ENCODE measurements at places on chromosomes 13 and 19. TPM values are rescaled to one million over a fixed set of nuclear protein-coding genes. Genes with fewer than 3 reads are reported as not detected.

ZNF546 gene
- 5.6 TPM for total RNA-seq

KRTDAP gene
- total RNA-seq, result not detected

CACNG7 gene
- not detected for total RNA-seq

GRCh38 chr13:70188567-70188966 lies 80.3 kb upstream of the KLHL1 start:
- no peak for DNase-seq

GRCh38 chr19:38792250-38793111 lies 3.5 kb downstream of the LGALS7B start:
- DNase-seq, result peak; percentile 68

ZNF491 gene
- total RNA-seq, result 1.4 TPM

ATP4B gene
- total RNA-seq, result not detected

DNA sequence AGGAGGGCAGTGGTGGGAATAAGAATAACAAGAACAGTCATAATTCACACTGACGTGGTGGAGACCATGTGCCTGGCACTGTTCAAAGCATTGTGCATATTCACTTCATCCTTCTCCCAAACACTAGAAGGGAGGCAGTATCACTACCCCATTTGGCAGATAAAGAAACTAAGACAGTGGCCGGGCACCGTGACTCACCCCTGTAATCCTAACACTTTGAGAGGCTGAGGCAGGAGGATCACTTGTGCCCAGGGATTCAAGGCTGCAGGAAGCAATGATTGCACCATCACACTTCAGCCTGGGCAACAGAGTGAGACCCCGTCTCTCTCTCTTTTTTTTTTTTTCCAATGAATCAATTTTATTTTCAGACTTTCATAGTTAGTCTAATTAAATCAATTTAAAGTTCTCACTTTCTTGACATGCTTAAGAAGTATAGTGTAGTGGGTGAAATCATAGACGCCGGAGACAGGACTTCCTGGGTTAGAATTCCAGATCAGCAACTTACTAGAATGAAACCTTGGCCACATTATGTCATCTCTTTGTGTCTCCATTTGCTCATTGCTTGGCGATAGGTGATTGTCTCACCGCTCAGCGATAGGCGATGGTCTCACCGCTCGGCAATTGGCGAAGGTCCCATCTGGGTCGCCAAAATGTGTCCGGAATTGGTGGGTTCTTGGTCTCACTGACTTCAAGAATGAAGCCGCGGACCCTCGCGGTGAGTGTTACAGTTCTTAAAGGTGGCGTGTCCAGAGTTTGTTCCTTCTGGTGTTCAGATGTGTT lies 5.3 kb upstream of the ATG4D start:
- no peak for DNase-seq

DNA sequence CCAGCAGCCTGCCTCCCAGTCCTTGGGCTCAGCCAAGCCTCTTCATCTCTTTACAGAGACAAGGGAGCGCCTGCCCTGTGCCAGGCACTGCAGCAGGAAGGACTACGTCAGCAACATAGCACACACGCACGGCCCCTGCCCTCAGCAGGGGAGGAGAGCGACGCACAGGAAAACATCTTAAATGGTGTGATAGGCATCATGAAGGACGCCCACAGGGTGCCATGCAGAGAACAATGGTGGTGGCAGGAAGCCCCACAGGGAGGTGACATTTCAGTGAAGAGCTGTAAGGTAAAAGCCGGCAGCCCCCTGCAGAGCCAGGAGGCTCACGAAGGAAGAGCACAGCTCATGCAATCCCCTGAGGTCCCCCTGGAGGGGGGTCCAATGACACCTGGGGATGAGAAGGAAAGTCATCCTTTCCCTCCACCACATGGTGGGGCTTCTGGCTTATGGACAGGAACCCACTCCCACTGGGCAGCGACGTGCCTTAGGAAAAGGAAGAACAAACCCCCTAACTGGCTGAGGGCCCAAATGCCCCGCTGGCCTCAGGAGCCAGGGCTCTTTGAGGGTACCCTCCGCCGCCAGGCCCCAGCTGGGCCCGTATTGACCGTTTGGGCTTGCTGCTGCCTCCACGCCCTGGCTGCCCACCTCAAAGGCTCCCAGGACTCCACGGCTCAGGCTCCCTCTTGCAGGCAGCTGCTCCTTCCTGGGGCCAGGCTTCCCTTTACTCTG lies 37.3 kb upstream of the C13orf42 start:
- DNase-seq, result no peak

- no peak for DNase-seq
Measured at GRCh38 chr13:98285317-98285716, 108.2 kb upstream of the RNF113B start.

- no peak for DNase-seq
Measured at GRCh38 chr13:39106216-39107005, 68.2 kb downstream of the NHLRC3 start.

ZNF180 gene
- total RNA-seq, result 8.6 TPM

DNA sequence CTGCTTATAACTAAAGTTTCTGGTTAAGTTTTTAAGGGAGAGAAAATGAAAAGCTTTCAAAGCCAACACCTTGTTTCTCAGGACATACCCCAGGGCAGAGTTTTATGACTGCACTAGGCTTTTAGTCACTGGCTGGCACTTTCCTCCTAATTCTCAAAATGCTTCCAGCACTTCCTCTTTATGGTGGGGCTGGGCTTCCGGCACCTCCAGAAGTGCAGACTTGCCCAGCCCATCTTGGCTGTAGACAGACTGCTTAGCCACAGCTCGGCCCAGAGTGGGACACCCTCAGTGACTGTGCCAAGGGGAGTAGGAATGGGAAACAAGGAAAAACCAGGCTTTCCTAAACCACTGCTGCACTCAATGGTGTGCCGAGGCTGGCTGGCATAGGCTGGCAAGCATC lies 23.2 kb upstream of the GTF3A start:
- DNase-seq, result no peak

- no peak for DNase-seq
Measured at GRCh38 chr13:40082639-40083038, 427.2 kb downstream of the COG6 start.

DNA sequence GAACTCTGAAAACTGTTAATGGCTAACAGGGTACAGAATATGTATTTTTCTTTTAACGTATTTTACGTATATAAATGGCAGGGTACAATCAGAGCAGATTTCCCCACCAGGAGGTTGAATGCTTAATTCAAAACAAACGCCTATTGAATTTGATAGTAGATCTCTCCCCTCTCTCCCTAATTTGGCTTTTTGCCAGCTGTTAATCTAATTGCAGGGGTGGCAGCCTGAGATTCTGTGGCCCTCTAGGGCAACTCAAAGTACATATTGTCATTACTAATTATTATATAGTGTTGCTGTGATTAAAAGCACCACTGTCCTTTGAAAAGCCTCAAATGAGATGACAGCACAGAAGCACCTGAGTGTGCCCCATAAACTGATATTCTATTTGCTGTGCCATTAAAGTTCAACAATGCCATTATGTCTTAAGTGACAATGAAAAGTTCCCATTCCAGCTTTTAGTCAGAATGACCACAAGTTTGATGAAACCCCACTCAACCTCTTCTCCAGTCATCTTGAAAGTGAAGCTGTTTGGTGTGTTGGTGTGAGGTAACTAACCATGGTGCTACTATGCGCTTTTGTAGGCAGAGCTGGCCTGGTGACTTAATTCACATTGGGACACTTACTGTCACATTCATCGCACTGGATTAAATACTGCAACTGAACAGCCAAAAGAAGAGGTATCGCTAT lies 351.4 kb downstream of the KCNRG start:
- peak; percentile 72 for DNase-seq

RINL gene
- 85.5 TPM for total RNA-seq

SYT3 gene
- not detected for total RNA-seq

PPP1R37 gene
- 20.9 TPM for total RNA-seq

DNA sequence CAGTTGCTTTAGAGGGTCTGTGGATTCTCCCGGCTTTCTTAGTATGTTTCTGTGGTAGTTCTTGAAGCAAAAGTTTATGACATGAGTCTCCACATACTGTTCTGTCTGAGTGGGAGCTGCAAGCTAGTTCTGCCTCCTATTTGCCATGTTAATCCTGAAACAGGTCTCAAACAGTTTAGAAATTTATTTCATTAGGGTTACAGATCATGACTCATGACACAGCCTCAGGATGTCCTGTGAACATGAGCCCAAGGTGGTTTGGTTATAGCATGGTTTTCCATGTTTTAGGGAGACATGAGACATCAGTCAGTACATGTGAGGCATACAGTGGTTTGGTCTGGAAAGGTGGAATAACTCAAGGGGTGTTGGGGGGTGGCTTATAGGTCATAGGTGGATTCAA lies 77.5 kb downstream of the FNDC3A start:
- no peak for DNase-seq

PALM gene
- total RNA-seq, result 0.22 TPM

FAM98C gene
- 12.5 TPM for total RNA-seq

GRCh38 chr13:24147570-24147963 lies 13.0 kb upstream of the SPATA13 start:
- no peak for DNase-seq

GRCh38 chr13:45704211-45704739 lies 2.2 kb downstream of the CBY2 start:
- DNase-seq, result no peak

- DNase-seq, result no peak
Measured at GRCh38 chr13:44416301-44416700, 42.7 kb downstream of the SERP2 start.

DNA sequence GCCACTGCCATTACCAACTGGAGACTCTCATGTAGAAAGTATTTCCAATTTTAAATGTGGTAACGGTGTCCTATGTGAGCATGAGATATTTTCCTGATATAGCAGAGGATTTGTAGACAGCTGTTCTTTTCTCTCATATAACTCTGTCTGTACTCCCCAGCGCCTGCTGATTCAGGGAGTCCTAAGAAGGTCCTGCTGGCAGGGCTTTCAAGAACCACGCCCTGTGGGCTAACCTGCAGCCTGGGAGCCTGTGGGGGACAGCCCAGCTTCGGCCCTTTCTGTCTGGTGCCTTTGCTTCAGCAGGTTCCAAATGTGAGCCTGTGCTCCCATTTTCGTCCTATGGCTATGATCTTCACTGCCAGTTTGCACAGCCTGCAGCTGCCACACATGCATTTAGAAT lies 316.8 kb downstream of the ATP8A2 start:
- DNase-seq, result no peak

- DNase-seq, result peak; percentile 73
Measured at GRCh38 chr13:26785838-26786630, 25.4 kb upstream of the GPR12 start.

- DNase-seq, result no peak
Measured at GRCh38 chr19:4389511-4390016, 10.8 kb downstream of the SH3GL1 start.

- peak; percentile 87 for DNase-seq
Measured at GRCh38 chr19:7533925-7534480, 1.5 kb upstream of the PNPLA6 start.

GRCh38 chr19:24166055-24166454 lies 79.1 kb downstream of the ZNF254 start:
- DNase-seq, result no peak

- peak; percentile 58 for DNase-seq
Measured at GRCh38 chr19:13441810-13442512, 64.3 kb downstream of the CACNA1A start.

DNA sequence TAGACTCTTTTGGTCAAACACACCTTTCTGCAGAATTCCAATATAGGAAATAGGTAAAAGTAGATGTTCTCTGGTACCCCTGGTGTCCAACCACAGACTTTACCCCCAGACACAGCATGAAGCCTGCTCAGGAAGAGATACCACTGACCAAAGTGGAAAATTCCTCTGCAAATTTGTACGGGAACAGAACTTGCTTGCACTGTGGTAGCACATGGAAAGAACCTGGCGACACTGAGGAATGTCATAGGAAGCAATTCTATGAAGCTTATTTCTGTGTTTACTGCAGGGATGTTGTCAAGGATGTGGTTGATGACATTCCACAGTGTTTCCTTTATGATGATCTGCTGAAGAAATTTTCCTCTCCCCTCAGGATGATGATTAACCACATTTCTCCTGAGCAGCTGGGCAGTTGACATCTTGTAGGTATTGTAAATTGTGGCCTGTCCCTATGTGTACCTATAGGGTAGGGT lies 48.9 kb upstream of the TNFSF11 start:
- no peak for DNase-seq

DNA sequence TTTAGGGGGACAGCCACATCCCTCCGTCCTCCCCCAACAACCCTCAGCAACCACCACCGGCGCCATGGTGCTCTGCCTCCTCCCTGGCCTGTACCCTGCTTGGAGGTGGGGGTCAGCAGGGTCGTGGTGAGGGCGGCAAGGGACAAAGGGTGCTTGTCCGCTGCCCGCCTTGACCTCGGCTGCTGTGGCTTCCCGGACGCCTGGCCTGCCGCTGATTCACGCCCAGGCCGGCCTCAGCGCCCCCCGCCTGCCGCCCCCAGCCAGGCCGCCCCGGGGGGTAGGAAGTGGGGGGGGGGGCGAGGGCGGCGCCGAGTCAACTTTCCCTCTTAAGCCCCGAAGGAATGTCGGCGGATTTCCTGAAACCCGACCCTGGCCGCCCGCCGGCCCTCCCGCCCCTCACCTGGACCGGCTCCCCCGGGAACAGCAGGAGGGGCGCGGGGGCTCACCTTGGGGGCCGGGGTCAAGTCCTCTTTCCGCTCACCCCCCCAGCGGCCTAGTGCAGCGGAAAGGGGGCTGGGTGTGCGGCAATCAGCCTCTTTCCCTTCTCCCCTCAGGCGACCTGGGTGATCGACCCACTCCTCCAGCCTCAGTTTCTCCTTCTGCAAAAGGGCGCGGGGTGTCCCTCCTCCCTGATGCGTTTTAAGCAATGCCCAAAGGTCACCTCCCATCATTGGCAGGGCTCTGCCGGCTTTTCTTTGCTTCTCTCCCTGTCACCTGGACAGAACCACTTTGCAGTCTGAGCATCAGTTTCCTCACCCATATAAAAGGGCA lies 1.9 kb upstream of the TMEM59L start:
- no peak for DNase-seq

GTPBP3 gene
- total RNA-seq, result 43.8 TPM

- no peak for DNase-seq
Measured at GRCh38 chr13:98937911-98938381, 39.9 kb downstream of the DOCK9 start.

DNA sequence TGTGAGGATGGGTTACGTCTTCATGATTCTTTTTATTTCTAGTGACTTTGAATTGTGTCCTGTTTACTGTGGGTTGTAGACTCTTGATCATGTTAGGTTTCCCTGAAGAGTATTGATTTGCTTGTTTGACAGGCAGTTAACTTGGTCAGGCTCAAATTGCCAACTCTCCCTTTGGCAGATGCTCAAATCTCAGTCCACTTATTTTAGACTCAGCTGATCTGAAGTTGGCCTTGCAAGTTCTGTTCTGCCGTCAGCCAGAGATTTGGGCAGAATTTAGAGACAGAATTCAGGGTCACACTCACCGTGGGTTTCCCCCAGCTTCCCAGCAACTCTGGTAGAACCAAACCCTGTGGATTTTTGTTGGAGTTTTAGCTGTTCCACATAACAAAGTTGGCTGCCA lies 71.6 kb upstream of the TEX29 start:
- DNase-seq, result no peak

Measured in activated CD8-positive, alpha-beta T cell treated with anti-CD3 and anti-CD28 coated beads for 36 hours (primary cell).